ENCODE measurements at places on chromosomes 2 and 18. TPM values are rescaled to one million over a fixed set of nuclear protein-coding genes. Genes with fewer than 3 reads are reported as not detected.

GRCh38 chr2:179561702-179562101, 297.1 kb upstream of the SESTD1 start:
- no peak for DNase-seq

- no peak for DNase-seq
These were observed 65.0 kb downstream of the NCK2 start for GRCh38 chr2:105809723-105810122.

GRCh38 chr2:171595896-171596295, 73.6 kb downstream of the CYBRD1 start:
- DNase-seq = peak; percentile 96

HOXD1 gene
- total RNA-seq = not detected

C1GALT1C1L gene
- 0.36 TPM for total RNA-seq

DNA sequence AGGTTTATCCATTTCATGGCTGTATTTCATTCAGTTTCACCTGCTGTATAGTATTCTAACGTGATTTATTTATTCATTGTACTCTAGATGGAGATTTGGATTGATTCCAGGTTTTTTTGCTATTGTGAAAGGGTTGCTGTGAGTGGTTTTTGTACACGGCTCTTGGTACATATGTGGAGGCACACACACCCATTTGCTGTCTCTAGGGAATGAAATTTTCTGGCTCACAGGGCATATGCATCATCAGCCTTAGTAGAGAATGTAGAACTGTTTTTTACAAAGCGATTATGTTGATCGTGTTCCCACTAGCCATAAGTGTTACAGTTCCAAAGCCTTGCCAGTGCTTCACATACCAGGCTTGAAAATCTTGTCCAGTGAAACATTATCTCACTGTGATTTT, 5.1 kb downstream of the SPTBN1 start:
- DNase-seq = peak; percentile 96

DNA sequence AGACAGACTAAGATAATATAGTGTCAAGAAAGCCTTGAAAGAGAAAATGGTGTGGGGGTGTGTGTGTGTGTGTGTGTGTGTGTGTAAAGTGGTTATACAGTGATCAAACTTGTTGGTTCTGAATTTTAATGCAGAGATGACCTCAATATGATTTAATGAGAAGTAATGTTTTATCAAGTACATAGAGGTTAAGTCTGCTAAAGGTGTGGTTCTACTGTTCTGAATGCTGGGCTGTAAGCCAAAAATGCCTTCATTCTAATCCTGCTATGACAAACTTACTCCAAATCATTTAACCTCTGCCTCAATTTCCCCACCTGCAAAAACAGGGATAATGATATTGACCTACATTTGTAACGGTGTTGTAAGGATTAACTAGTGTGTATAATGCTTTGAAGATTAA, 87.9 kb downstream of the WDPCP start:
- peak; percentile 3 for DNase-seq
